Stimulated activated CD4-positive, alpha-beta T cell treated with anti-CD3 and anti-CD28 coated beads, TNF-alpha, amount 100 ng/mL, for 48 hours (primary cell): ENCODE measurements at places on chromosomes 6 and 20.

GRCh38 chr6:165695722-165696515 is 32.9 kb upstream of the PDE10A start:
- no peak for DNase-seq

GRCh38 chr6:111667931-111668330 is 62.3 kb upstream of the TRAF3IP2 start:
- no peak for DNase-seq

DNA sequence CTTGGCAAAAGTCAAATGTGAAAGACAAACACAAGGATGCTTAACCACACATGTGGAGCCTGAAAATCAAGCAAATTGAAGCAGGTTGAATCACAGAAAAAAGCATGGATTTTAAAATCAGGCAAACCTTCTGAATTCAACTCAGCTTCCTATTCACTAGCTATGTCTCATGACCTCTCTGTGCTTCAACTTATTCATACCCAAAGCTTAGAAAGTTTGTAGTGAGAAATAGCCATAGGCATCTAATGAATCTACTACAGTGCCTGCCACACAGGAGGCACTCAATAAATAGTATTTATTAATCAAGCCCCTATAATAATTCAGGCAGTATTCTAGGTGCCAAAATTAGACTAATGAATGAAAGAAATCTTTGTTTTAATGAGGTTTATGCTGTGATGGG is 112.2 kb upstream of the TNFAIP3 start:
- no peak for DNase-seq

DNA sequence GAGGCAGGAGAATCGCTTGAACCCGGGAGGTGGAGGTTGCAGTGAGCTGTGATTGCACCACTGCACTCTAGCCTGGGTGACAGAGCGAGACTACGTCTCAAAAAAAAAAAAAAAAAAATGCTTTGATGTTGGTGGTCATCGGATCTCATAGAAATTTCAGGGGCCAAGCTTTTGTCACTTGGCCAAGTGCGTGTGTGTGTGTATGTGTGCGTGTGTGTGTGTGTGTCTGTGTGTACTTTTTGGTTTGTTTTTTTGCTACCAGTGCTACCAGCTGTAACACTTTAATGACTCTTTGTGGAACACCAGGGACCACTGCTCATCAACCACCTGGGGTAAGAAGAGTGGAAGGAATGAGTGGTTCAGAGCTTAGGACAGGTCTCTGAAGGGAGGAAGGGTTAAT is 49.7 kb downstream of the TRAF3IP2 start:
- no peak for DNase-seq

DNA sequence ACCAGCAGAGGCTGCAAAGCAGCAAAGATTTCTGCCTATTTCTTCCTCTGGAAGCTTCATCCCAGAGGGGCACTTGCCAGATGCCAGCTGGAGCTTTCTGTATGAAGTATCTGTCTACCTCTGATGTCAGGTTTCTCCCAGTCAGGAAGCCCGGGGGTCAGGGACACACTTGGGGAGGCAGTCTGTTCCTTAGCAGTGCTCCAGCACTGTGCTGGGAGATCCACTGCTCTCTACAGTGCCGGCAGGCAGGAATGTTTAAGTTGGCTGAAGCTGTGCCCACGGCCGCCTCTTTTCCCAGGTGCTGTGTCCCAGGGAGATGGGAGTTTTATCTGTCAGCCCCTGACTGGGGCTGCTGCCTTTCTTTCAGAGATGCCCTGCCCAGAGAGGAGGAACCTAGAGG is 631.1 kb upstream of the HTR1E start:
- DNase-seq = no peak

DNA sequence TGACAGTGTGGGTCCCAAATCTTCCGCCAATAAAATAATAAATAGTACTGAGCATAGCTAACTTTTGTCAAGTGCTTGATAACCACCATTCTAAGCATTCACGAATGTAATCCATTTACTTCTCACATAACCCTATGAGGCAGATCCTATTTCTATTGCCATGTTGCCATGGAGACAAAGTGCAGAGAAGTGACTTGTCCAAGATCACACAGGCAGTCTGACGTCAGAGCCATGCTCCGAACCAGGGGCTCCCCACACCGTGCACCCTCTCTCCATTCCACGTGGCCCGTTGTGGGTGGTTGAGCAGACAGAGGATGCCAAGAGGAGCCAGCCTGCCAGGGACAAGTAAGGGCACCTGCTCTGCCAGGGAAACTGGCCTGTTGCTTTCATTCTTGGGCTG is 38.9 kb downstream of the CDH22 start:
- no peak for DNase-seq

DNA sequence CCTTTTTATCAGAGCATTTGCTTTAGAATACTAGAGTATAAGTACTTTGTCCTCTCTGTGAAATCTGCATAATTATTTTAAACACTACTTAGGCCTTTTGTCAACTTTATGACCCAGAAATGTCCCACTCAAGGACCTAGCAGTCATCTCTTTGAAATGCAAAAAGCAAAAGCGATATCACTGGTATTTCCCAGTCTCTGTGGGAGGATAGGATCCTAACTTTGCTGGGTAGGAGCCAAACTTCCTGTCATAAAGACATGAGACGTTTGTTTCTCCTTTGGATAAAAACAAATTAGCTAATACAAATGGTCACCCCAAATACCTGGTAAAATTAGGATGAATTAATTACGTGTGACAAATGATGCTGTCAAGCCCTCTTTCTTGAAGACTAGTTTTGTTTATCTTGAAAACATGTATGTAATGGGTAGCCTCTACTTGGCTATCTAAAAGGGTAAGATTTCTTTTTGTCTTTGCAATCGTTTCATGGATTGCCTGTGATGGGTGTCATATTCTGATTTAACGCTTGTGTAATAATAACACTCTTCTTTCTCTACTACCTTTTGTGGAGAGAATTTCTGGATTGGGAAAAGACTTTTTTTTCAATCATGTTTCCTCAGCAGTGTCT is 36.2 kb downstream of the DCDC2 start:
- no peak for DNase-seq

DNA sequence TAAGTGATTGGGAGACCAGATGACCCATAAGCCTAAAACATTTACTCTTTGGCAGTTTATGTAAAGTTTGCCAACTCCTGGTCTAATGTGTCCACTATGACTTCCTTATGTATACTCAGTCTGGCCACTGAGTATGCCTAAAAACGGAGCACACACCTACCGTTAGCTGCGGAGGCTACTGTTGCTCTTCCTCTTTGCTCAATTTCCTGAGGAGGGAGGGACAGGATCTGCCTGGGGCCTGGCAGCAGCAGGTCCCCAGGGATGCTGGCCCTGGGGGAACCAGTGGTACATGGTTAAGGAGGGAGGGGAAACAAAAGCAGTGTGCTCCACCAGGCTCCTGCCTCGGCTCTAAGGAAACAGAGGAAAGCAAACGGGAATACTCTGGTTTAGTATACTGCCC is 113.5 kb downstream of the CDYL start:
- DNase-seq = no peak

DNA sequence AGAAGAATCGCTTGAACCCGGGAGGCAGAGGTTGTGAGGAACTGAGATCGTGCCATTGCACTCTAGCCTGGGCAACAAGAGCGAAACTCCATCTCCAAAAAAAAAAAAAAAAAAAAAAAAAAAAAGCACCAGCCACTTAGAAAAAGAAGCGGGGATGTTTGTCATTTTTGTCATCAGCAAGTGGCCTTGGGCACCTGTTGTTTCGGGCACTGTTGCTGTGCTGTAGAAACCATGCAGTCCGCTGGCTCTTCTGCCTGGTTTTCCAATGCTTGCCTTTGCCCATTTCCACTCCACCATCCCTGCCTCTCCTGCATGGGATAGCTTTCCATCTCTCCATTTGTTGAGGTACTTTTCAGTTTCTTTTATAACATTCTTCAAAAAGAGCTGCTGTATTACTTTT is 129.3 kb downstream of the ARID1B start:
- DNase-seq = no peak

DNA sequence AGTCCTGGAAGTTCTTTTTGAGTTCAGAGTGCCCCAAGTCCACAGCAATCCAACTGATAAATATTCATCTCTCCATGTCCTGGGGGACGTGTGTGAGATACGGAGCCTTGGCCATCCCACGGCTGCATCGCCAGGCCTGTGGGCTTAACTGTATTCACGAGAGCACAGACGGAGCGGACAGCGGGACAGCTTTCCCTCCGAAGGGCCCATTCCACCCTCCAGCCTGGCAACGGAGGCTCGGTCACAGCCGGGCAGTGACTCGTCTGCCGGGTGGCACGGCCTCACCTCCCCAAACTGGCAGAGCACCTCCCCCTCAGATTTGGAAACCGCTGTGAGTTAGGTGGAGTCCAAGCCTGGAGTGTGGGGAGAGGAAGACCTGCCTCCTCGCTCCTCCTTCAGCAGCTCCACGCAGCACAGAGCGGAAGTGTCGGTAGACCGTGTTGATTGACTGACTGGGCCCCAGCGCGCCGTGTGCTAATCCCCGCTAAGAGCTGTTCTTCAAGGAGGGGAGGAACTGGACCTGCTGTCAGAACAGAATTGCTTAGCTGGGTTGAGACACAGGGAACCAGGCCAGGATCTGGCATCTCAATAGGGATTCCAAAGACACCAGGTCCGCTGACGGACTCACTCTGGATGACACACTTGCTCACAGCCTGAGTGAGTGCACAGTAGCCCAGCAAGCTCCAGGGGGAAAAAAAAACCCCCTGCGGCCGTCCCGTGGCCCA is 10.9 kb downstream of the FOXF2 start:
- no peak for DNase-seq

DNA sequence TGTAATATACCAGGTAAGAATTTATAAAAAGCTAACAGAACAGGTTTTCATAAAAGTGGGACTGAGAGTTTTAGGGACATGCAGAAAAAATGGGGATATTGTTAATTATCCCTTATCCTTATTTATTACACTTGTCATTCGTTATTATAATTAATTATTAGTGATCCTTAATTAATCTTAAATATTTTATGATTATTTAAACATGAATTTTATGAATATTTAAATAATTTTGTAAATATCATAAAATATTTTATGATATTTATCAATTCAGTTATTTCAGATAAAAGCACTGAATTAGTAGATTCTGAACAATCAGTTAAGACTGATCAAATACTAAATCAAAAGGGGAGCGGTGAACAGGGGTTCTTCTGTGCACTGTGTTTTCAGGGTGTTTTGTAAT is 300.1 kb downstream of the PAX1 start:
- no peak for DNase-seq

GRCh38 chr6:19805129-19805481 is 32.1 kb upstream of the ID4 start:
- DNase-seq = no peak

- DNase-seq = no peak
These were observed 592.7 kb upstream of the NRSN1 start for GRCh38 chr6:23533311-23533710.

- no peak for DNase-seq
These were observed 63.9 kb downstream of the KCNS1 start for GRCh38 chr20:45037050-45037449.

DNA sequence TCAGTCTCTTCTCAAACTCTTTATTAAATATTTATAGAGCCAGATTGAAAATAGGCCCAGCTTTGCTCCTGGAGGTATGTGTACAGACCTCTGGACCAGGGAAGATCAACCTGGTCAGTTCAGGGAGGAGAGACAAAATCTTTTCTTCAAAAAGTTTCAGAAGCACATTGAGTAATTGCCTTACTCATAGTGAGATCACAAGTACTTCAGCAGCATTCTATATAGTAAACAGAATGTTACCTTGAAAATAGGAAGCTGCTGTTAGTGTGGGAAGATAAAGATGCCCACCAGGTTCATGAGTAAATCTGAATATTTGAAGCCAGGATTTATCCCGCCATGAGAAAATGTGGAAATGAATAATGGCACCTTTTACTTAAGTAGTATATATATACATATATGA is 665.9 kb upstream of the CITED2 start:
- no peak for DNase-seq

- no peak for DNase-seq
These were observed 78.7 kb upstream of the BTN3A2 start for GRCh38 chr6:26286168-26286877.

GRCh38 chr6:122995921-122996793 is at the start of gene CLVS2:
Gene CLVS2, plus strand, starts transcription at chr6:122996235. Its CDS starts 1,543 bp downstream, at chr6:122997778.
- no peak for DNase-seq

DNA sequence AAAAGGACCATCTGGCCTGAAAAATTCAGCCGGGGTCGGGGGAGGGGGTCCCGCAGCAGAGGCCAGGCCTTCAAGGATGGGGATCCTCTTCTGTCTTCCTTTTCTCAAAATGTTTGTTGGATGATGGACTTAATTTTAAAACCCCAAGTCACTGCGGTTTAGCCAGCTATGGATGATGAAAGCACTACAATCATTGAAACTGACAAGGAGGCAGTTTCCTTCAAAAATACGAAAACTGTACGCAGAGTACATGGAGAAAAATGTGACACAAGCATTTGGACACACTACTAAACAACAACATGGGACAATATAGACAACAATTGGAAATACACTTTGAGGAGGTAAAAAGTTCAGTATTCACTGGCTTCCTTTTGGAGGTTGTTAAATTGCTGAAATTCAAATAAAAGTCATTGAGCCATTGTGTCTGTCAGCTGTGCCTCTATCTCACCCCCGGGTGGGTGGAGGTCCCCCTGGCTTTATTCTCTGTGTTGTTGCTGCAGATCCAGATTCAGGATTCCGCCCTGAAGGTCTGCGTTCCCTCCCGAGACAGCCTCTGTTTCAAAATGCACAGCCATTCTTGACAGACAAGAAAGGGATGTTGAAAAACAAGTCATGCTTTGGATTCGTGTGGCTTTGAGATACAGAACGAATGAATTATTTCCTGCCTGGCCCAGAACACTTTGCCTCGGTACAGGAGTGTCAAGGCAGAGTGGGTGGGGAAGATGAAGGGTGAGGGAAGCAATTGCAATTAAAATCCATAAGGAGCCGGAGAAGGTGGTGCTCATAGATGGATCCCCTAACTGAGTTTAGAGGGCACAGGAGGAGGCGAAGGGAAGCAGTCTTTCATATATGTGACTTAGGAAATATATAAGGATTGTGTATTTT is 118.2 kb downstream of the TTLL2 start:
- no peak for DNase-seq

- no peak for DNase-seq
These were observed 88.9 kb downstream of the FHL5 start for GRCh38 chr6:96651816-96652215.

- no peak for DNase-seq
These were observed 165.5 kb upstream of the BMP5 start for GRCh38 chr6:56040889-56041301.

- peak; percentile 64 for DNase-seq
These were observed 118.0 kb downstream of the HFE start for GRCh38 chr6:26205161-26205624.

- DNase-seq = no peak
These were observed 668.9 kb upstream of the CITED2 start for GRCh38 chr6:140043357-140043756.

- no peak for DNase-seq
These were observed 41.9 kb upstream of the SIM1 start for GRCh38 chr6:100506651-100507050.

GRCh38 chr6:20918868-20919267 is 384.6 kb downstream of the CDKAL1 start:
- no peak for DNase-seq
